Activated CD8-positive, alpha-beta T cell treated with anti-CD3 and anti-CD28 coated beads, Interleukin-2, amount 10 ng/mL, durations not matched to agents 7 days and 5 days (primary cell): ENCODE measurements at places on chromosomes 7 and 10. TPM values are rescaled to one million over a fixed set of nuclear protein-coding genes. Genes with fewer than 3 reads are reported as not detected.

Gene LRIT1
- total RNA-seq, result not detected

DNA sequence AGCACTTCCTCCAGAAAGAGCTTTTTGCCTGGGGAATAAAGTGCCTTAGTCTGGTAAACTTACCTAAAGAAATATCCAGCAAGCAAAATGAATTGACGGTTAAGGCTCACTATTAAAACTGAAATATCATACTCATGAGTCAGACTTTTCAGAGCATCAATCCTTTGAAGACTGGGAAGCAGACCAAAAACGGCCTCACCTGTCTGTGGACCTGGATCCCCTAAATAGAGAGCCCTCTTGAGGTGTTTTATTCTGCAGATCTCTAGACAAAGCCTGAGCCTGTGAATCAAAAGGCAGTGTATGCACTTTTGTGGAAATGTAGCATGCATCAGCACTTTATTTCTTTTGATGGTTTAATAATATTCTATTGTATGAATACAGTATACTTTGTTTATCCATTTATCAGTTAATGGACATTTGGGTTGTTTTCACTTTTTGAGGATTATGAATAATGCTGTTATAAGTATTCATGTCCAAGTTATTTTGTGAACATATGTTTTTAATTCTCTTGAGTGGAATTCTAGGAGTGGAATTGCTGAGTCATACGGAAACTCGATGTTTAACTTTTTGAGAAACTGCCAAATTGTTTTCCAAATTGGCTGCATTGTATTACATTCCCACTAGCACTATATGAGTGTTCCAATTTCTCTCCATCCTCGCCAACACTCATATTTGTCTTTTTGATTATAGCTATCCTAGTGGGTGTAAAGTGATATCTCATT, 449.0 kb upstream of the IGFBP3 start:
- no peaks in the 10 kb centered on the region for H3K4me1 ChIP-seq
- DNase-seq, result no peak
- no peak overlapping the region for H3K4me3 ChIP-seq
- no peaks in the 10 kb centered on the region for H3K36me3 ChIP-seq

GRCh38 chr10:121080281-121080891, 229.2 kb downstream of the WDR11 start:
- H3K4me3 ChIP-seq, result no peak overlapping the region
- no peaks in the 10 kb centered on the region for H3K27me3 ChIP-seq
- H3K27ac ChIP-seq, result no peak overlapping the region
- no peak for DNase-seq
- no peaks in the 10 kb centered on the region for H3K4me1 ChIP-seq
- no peaks in the 10 kb centered on the region for H3K36me3 ChIP-seq

Gene SPDYE8
- not detected for total RNA-seq
